ENCODE measurements at places on chromosomes 1 and 21.

GRCh38 chr1:11841245-11842153 is 6.1 kb downstream of the NPPA start:
- DNase-seq: no peak

DNA sequence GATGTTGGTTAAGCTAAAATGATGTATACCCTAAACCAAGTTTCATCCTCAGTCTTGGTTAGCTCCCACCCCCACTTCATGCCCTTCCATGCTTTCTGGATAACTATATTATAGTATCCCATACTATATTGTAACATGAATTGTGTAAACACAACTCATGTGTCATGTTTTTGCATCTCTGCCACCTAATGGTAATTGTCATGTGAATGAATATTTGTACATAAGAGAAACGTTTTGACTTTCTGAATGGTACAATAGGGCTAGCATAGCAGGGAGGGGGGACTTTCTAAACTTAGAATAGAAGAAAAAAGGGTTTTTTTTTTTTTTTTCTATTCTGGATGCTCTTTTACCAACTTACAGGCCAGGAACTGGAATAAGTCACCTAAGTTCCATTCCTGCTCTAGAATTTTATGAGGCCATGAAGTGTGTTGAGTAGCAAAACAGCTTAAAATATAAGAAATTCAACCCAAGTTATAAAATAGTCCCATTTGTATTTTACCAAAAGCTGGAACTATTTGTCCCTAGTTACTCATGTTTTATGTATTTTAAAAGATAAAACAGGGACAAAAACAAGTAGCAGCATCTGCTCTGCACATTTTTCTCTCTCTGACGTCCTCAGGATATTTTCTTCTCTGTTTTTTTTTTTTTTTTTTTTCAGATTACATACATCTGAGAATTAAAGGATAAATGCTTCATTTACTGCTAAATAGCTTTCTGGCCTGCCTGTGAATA is 77.4 kb downstream of the HLX start:
- peak; percentile 85 for DNase-seq

DNA sequence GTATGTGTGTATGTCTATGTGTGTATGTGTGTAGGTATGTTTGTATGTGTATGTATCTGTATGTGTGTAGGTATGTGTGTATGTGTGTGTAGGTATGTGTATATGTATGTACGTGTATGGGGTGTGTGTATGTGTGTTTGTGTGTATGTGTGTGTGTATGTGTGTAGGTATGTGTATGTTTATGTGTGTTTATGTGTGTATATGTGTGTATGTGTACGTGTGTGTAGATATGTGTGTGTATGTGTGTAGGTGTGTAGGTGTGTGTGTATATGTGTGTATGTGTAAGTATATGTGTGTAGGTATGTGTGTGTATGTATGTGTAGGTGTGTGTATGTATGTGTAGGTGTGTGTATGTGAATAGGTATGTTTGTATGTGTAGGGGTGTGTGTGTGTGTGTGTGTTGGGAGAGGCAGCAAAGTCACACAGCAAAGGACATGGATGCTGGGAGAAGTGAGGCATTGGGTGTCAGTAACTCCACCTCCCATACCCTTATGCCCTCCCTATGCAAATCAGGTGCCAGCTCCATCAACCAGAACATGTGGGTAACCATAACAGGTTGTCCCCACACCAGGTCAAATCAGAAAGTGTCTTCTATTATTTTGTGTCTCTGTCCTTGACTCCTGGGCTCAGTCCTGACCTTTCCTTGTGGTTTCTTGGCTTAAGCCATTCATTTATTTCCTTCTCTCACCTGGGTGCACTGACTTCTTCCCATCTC is 15.0 kb upstream of the KCNAB2 start:
- DNase-seq: no peak

DNA sequence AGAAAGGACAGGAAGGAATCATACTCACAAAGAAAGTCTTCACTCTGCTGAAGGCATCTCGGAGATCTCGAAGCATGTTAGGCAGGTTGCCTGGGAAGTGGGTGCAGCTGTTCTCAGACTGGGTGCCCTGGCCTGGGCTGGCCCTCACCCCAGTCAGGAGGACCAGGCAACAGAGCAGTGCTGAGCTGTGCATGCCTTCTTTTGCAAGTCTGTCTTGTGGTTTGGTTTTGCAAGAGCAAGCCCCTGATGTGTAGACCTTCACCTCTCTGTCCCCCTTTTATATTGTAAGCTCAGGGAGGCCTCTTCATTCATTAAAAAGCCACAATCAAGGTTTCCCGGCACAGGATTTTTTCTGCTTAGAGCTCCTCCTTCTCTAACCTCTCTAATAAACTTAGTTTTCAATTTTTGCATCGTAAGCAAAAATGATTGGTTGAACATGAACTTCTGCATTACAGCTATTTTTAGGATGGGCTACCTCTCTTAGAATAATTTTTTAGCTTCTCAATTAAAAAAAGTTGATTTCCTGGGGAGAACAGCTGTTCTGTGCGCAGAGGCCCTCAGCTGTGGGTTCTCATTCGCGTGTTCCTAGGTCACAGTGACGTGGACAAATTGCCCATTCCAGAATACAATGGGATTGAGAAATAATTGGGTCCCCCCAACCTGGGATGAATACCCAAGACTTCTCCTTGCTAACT is at the start of gene IL10:
TSS of gene IL10 (minus strand) at position 252 of the 695 bp plus-strand sequence. CDS start at position 193, 59 bp downstream.
- DNase-seq: no peak

DNA sequence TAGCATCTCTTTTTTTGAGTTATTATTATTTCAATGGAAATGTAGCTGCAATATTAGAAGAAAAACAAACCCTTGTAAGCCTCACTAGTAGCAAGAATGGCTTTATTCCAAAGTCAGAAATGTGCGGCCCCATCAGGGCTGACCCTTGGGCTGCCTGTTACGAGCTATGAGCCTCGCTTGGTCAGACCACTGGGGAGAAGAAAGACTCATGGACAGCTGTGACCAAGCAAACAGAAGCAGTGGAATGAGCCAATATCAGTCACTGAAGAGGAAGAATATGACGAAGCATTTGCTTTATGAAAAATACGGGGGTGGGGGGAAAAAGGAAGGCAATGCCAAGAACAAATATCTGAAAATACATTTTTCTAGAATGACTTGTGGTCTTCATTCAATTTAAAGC is 504.5 kb downstream of the LMO4 start:
- peak; percentile 83 for DNase-seq

DNA sequence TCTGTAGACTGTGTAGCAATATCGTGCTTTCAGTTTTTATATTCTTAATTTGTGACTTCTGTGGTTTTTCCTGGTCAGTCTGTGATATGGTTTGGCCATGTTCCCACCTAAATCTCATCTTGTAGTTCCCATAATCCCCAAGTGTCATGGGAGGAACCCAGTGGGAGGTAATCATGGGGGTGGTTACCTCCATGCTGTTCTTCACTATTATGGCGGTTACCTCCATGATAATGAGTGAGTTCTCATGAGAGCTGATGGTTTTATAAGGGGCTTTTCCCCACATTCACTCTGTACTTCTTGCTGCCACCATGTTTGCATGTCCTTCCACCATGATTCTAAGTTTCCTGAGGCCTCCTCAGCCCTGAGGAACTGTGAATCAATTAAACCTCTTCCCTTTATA is 169.8 kb downstream of the LEPR start:
- DNase-seq: no peak

DNA sequence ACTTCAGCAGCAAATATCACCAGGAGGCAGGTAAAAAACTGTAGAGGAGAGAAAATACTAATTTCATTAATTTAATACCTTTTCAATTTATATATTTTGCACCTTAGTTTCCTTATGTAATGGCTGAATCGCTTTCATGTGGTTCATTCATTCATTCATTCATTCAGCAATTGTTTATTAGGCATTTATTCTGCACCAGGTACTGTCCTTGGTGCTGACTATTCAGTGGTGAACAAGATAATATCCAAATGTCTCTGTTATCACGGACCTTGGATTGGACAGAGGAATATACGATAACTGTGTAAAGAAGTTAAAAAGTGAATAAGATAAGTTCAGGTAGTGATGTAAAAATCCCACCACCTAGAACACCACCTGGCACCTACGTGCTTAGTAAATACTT is 28.8 kb downstream of the TSPAN2 start:
- no peak for DNase-seq

DNA sequence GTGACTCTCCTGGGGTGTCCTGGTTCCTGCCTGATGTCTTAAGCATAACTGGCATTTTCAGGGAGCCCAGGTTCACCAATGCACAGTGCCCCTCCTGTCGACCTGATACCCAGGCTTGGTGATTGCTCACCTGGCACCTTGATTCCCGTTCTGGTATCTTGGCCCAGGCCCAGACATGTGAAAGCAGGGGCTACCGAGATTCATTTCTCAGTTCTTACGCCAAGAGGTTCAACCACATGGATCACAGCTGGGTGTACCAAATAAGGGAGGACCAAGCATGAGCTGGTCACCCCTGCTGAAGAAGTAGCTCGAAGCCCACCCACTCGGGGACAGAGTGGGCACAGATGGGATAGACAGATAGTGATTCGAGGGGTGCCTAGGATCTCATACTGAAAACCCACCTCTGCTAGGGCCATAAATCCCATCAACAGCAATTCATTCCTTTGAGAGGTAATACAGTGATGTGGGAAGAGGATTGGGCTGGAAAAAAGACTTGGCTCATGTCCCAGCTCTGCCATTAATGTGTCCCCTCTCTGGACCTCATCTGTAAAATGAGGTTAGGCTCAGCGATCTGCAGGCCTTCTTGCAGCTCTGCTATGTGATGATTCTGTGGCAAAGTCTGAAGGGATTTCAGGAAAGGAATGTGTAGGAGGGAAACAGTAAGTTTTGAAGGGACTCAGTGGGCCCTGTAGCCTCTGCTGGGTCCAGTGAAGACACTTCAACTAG is 2.7 kb downstream of the EPHX1 start:
- DNase-seq: no peak

DNA sequence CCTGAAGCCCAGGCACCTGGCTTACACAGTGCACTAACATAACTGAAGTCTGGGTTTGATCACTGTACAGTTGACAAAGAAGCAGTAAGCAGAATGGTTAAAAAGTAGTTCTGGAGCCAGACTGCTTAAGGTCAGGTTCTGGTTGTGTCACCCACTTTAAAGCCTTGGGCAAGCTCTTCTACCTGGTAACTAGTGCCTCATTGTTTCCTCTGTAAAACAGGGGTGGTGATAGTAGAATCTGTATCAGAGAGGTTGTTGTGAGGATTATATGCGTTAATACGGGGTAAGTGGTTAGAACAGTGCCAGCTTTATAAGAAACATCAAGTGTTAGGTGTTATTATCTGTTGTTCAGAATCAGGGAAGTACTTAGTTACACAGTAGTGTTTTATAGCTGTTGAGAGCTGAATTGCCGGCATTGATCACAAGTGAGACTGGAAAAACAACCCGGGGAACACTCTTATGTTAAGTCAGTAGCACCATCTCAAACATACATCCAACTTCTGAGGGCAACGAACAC is 3.7 kb downstream of the BACH1 start:
- DNase-seq: peak; percentile 32

- no peak for DNase-seq
Observed at GRCh38 chr1:30368651-30369240, 354.6 kb downstream of the MATN1 start.

DNA sequence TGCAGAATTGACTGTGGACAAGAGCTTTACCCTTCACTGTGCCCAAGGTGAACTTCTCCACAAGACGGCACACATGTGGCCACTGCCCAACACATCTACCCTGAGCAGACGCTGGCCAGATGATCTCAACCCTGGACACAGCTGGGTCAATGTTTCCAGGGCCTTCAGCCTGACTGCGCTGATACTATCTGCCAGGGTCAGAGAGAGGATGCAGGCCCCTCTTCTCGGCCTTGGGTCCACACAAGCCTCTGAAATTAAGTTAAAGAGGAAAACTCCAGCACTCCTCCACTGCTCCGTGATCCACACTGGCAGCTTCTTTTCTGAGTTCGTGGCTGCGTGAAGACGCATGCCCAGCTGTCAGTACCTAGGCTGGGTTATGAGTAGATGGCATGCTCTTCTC is 58.1 kb downstream of the GLIS1 start:
- no peak for DNase-seq

- DNase-seq: no peak
Observed at GRCh38 chr1:242043165-242043564, 44.3 kb upstream of the MAP1LC3C start.

DNA sequence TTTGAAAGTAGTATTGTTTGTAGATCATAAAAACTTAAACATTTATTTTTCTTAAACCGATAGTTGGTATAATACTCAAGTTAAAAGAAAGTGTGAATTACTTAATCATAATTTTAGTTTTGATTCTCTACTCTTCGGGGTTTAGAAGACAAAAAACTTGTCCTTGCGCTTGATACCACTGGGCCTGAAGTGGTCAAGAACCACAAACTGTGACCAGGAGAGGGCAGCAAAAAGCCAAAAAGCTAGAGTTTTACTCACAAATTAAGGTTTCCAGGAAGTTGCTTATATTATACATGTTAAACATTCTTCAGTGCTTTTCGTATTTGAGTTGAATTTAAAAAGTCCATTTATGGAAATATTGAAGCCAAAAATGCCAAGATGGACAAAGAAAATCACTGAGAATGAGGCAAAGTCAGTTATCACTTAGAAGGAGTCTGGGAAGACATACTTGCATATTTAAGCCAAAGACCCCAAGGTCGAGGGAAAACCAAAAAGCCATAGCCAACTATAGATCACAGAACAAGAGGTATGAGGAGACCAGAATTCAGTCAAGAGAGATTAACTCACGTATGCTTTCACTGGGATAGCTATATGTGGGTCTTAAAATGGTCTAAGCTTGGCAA is 34.2 kb downstream of the EFCAB7 start:
- DNase-seq: peak; percentile 56

- no peak for DNase-seq
Observed at GRCh38 chr1:40628903-40629292, 36.6 kb downstream of the RIMS3 start.

DNA sequence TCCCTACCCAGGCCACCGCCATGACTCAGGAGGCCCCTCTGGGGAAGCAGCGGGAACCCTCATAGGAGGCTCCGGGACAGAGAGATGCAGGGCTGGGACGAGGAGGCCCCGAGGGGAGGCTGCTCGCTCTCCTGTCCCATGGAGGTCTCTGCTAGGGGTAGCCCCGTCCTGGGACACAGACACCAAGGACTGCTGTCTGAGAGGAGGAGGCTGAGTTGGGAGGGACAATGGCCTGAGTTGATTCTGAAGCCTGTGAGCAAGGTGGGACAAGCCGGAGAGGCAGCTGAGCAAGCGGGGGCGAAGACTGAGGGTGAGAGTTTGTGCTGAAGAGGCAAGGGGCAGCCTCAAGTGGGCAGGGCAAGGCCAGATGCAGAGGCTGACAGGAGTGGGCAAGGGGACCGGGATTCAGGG is 17.4 kb downstream of the SLC27A3 start:
- DNase-seq: no peak

DNA sequence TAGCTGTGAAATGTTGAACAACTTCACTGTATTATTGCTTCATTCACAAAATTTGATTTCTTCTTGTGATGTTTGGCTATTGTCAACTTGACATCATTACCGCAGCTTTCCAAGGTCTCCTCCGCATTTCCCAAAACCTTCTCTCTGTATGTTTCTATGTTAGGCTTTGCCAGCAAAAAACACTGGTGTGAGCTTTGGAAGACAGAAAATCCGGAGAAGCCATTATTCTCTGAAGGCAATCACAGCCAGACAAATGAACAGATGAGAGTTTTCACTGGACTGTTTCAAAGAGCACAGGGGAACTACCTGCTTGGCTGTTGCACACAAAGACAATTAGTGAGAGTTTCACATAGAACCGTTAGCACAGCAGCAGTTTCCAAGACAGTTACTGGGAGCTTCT is 609.6 kb downstream of the BRINP3 start:
- DNase-seq: no peak

All from fibroblast of mammary gland (primary cell).